ENCODE measurements at places on chromosomes 13 and 19.

- DNase-seq = no peak
Measured at GRCh38 chr19:5230730-5231555, 109.7 kb downstream of the PTPRS start.

DNA sequence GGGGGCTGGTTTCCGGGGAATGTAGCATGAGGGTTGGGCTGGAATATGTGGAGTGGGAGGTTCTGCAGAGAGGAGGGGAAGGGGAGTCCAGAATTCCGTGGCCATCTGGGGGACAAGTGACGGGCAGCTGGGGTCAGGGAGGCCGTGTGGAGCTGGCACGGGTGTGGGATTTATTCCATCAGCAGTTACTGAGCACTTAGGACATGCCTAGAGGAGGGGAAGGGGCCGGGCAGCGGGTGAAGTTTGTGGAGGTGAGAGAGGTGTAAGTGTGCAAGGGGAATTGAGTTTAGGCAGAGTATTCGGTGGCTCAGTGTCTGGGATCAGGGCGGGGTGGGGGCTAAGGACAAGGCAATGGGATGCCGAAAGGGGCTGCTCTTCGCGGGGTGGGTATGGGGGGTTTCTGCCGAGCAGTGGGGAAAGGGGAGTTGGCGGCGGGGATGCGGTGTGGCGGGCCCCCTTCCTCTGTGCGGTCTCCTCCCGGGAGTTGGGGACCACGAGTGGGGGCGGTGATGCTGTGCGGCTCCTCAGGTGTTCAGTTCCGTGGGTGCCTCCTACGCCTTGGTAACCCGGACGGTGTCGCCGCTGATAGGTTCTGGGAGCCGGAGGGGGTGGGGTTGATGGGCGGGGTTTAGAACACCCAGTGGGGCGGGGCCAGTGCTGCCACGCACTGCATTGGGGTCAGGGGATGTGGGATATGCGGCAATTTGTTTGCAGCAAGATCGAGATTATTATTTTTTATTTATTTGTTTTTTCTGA, 5.4 kb downstream of the CCDC61 start:
- peak; percentile 53 for DNase-seq

- no peak for DNase-seq
Measured at GRCh38 chr13:98986226-98986846, 8.5 kb upstream of the DOCK9 start.

GRCh38 chr19:7655581-7655980, 13.3 kb upstream of the RETN start:
- no peak for DNase-seq

DNA sequence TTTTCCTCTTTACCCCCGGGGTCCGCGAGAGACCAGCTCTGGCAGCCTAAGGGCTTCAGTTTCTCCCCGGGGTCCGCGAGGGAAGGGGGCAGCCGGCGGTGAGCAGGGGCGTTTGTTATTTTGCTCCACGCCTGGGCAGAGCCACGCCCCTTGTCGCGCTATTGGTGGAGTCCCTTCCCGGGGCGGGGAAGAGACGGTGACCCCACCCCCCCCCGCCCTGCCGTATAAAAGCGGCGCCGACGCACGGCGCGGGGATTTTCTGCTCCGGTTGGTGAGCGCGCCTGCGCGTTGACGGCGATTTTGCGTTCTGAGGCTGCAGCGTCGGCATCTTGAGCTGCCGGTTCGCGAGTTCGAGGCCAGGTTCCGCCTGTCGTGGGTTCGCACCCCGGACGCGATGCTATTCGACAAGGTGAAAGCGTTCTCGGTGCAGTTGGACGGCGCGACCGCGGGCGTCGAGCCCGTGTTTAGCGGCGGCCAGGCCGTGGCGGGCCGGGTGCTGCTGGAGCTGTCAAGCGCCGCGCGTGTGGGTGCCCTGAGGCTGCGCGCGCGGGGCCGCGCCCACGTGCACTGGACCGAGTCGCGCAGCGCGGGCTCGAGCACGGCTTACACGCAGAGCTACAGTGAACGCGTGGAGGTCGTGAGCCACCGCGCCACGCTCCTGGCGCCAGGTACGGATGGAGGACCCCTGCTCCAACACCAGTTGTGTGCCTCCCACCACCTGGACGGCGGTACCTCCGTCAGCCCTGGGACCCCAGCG, at the start of gene ARRDC2:
Gene ARRDC2, plus strand, starts transcription at position 254 of the 757 bp plus-strand sequence. Its CDS starts 141 bp downstream, at position 395.
- peak; percentile 87 for DNase-seq

DNA sequence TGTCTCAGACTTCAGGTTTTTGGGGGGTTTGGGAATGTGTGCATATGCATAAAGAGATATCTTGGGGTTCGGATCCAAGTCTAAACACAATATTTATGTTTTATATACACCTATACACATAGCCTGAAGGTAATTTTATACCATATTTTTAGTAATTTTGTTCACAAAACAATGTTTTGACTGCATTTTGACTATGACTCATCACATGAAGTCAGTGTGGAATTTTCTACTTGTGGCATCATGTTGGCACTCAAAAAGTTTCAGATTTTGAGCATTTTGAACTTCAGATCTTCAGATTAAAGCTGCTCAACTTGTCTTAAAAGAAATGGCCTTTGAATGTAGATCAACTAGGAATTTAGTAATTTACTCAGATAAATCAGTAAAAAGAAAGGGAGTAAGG, 712.9 kb upstream of the GPC6 start:
- DNase-seq = no peak

DNA sequence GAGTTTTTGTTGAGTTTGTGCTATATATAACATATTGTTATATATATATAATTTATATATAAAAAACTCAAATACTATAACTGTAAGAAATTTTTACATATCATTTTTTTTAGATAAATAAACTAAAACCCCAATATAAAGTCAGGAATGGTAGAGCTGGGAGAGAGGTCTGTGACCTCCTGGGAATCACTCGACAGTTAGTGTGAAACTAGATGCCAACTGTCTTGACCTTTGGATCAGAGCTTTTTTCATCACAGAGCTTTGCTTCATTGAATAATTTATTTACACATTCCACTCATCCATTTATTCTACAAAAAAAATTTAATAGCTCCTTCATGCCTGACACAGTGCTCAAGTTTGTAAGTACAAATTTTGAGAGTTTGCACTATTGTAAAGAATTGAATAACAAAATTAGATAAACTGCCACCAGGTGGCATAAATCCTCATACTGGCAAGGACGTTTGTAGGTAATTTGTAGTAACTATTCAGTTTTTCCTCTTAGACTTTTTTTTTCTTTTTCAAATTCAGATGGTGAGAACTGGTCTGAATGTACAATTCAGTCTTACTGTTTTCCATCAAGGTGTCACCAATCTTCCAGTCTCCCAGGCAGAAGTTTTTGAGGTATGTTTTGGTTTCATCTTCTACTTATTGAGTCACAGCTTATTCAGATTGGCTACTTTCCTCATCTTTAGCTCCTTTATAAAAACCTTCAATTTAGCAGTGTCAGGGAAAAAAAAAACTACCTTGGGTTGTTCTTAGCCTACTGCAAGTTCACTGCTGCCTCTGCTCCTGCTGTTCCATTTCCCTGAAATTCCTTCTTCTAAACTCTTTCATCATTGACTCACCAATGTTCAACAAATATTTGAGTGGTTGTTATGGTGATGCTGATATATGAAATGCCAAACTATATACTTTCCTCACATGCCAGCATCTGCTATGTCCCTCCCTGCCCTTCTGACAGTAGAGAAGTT, 28.7 kb downstream of the LACC1 start:
- DNase-seq = no peak

- DNase-seq = no peak
Measured at GRCh38 chr19:7930765-7931164, 4.8 kb upstream of the CTXN1 start.

- DNase-seq = no peak
Measured at GRCh38 chr13:97058391-97058790, 64.1 kb upstream of the OXGR1 start.

- no peak for DNase-seq
Measured at GRCh38 chr13:72728290-72728605, 525 bp downstream of the BORA start.

DNA sequence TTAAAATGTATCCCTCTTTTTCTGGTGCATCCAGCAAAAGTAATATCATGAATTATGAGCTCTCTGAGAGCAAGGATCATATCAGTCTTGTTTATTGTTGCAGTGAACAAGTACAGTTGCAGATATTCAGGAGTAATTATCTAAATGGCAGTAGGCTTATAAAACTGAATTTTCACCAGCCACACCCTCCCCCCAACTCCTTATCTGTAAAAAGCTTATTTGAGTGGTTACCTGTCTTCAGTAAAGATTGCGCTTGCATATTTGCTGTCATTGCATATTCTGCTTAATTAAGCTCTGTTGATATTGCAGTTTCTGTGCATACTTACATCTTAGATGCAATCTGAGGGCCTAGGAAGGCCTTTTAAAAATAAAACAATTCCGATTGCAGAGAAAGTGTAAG, 87.3 kb downstream of the DNAJC15 start:
- DNase-seq = no peak

All from activated T-helper 2 cell treated with anti-CD3 and anti-CD28 coated beads, Interferon-gamma antibody, Interleukin-2, Interleukin-4, amounts not matched to agents 10 μg/mL and 5 μg/mL and 100 μg/mL, durations not matched to agents 14 hours and 24 hours and 36 hours (primary cell).